Stimulated activated CD4-positive, alpha-beta T cell treated with anti-CD3 and anti-CD28 coated beads, Interleukin-4, amount 100 ng/mL, for 4 hours (primary cell): ENCODE measurements at places on chromosomes 2 and 18.

GRCh38 chr18:46506974-46507586 lies 149.9 kb downstream of the LOXHD1 start:
- no peak for DNase-seq

- DNase-seq, result no peak
Measured at GRCh38 chr2:17251171-17251570, 267.1 kb downstream of the RAD51AP2 start.

DNA sequence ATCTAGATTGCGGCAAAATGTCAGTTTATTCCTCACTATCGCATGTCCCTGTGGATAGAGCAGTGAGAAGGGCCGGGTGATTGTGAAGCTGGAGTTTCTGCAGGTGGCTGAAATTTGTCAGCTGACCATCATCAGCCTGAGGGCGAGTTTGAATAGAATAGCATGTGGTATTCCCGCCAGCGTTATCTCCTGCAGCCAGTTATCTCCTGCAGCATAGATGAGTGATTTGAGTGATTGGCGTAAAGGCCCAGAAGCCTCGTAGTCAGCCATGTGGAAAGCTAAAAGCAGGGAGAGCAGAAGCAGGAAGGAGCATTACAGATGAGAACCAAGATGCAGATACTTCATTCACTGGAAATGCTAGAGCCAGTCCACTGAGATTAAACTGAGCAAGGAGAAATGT lies 65.5 kb downstream of the CABLES1 start:
- no peak for DNase-seq

DNA sequence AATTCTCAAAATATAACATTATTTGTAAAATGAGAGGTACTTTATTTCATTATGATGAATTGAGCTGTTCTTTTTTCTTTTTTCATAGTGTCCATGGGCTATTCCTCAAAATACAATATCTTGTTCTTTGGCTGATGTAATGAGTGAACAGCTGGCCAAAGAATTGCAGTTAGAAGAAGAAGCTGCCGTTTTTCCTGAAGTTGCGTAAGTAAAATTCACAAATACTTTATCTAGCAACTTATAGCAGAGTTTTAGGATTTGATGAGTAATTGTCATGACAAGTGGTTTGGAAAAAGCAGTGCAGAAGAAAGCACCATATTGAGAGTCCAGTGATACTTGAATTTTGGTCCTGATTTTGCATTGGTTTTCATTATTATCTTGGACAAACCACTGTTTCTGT lies 9.8 kb downstream of the RIOK3 start:
- DNase-seq, result no peak

- no peak for DNase-seq
Measured at GRCh38 chr2:85216927-85217326, 83.7 kb downstream of the TCF7L1 start.

DNA sequence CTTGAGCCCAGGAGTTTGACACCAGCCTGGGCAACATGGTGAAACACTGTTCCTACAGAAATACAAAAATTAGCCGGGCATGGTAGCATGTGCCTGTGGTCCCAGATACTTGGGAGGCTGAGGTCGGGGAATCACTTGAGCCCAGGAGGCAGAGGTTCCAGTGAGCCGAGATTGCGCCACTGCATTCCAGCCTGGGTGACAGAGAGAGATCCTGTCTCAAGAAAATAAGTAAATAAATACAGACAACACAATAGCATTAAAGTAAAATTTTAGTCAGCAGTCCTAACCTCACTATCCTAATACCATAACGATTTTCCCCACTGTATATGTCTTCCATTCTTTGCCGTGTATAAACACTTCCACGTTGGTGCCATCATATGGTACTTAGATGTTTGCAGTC lies 83.0 kb upstream of the MBOAT2 start:
- DNase-seq, result no peak

- no peak for DNase-seq
Measured at GRCh38 chr2:190418727-190419126, 10.6 kb downstream of the MFSD6 start.

DNA sequence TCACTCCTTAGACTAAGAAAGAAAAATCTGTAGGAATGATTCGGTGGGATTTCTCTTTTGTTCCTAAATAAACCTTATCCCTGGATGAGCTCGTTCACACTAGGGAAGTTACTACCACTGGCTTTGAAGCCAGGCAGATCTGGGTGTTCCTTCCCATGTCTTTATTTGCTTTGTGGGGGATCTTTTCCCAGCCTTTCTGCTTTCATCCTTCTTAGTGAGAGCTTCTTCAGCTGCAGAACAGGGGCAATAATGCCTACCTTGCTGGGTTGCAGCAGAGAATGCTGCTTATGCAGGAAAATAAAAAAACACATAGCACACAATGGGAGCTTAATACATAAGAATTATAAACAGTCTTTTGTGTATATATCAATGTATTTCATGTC lies 292.1 kb downstream of the SOX11 start:
- DNase-seq, result no peak

DNA sequence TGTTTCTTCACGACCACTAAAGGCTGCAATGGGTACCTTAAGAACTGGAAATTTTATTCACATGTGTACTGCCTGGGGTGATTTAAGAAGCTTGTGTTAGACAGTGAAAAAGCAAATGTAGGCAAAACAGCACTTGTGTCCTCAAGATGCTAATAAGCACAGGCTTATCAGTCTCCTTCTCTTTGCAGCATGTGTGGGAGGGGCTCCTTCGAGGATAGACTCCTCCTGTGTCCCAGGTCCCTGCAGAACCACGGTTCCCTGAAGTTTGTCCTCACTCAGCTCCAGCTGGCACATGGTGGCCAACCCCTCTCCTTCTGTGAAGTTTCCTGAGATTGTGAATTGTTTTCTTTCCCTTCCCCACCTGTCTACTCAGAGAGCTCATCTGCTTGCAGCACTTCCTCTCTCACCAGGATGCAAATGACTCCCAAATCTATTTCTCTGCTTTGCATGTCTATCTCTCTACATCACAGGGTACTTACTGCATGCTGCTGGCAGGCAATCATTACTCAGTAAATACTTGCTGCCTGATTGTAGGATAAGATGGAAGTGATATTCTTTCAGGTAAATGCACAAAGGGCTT lies 589.6 kb upstream of the KLHL29 start:
- DNase-seq, result no peak

GRCh38 chr18:13836559-13836958 lies 12.6 kb downstream of the MC5R start:
- no peak for DNase-seq

- no peak for DNase-seq
Measured at GRCh38 chr2:45946023-45946422, 294.5 kb downstream of the PRKCE start.

- no peak for DNase-seq
Measured at GRCh38 chr2:41488888-41489287, 558.9 kb upstream of the PKDCC start.

GRCh38 chr2:233083782-233084181 lies 23.6 kb downstream of the INPP5D start:
- DNase-seq, result no peak

GRCh38 chr2:29351248-29351647 lies 236.0 kb downstream of the CLIP4 start:
- DNase-seq, result no peak

- DNase-seq, result no peak
Measured at GRCh38 chr2:202035941-202036372, 2.3 kb downstream of the FZD7 start.

GRCh38 chr2:86189782-86190416 lies 5.4 kb downstream of the IMMT start:
- DNase-seq, result no peak
